ENCODE measurements at places on chromosomes 13 and 19.

DNA sequence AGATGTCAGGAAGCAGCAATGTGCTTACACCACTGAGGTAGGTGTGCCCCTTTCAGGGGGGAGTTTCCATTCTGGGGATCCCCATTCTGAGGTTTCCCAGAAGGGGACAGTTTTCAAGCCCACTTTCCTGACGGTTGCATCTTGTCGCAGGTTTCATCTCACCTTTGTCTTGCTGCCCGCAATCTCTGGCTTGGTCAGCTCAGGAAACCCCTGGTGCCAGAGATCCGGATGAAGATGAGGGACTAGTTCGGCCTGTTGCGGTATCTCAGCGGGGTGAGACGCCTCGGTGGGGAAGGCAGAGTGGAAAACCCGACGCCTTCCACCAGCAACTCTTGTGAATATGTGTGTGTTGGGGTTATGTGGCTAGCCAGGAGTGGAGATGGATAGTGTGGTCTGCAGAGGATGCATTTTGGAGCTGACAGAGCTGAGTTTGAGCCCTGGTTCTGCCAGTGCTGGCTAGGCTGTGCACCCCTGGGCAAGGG, 13.1 kb downstream of the TNFSF9 start:
- DNase-seq = no peak

DNA sequence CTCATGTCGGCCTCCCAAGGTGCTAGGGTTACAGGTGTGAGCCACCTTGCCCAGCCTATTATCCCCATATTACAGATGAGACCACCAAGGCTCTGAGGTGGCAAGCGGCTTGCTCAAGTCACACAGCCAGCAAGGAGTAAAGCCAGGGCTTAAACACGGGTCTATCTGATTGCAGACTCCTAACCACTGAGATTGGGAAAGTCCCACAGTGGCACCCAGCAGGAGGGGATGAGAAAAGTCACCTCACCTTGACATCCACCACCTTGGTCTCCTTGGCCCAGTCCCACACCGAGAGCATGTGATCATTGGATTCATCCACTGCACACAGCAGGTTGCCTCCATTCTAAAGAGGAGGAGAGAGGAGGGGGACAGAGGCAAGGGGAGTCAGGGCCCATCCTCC, 9.5 kb downstream of the EML2 start:
- no peak for DNase-seq

- DNase-seq = no peak
Observed at GRCh38 chr19:54107876-54108490, 5.3 kb downstream of the NDUFA3 start.

DNA sequence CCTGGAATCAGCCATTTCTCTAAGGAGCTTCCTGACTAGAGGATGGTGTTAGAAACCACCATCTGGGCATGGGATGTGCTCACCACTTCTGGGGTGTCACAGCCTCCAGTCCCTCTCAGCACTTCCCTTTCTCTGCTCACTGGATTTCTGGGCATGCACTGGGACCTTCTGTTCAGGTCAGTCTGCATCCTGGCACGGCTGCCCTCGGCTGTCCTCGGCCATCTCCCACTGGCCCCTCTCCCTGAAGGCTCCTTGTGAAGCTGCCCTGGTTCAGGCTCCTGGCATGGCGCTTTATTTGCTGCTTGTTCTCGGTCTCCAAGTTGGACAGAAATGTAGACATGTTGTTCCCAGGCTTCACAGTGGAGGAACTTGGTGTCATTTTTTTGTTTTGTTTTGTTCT, 60.0 kb downstream of the TEX29 start:
- DNase-seq = no peak

GRCh38 chr13:94717916-94718315, 5.6 kb upstream of the SOX21 start:
- no peak for DNase-seq
